ENCODE measurements at places on chromosomes 11 and 22.

DNA sequence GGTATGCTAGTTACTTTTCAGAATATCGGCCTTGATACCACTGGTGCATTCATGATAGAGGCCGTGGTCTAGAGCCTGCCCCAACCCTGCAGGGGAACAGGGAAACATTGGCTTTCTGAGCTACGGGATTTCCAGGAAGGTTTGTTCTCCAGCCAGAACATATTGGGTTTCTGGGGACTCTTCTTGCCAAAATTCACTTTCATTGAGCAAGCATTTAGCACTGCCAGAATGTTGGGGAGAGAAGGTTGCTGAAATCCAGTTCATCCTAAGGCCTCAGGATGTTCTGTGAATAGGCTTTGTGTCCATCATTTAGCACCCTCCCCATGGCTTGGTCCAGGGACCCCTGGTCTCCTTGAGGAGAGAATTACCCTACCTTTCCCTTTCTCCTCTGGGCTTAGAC is 36.7 kb downstream of the DRG1 start:
- no peak for DNase-seq

GRCh38 chr11:134119094-134119493 is 50.2 kb downstream of the JAM3 start:
- DNase-seq, result no peak

DNA sequence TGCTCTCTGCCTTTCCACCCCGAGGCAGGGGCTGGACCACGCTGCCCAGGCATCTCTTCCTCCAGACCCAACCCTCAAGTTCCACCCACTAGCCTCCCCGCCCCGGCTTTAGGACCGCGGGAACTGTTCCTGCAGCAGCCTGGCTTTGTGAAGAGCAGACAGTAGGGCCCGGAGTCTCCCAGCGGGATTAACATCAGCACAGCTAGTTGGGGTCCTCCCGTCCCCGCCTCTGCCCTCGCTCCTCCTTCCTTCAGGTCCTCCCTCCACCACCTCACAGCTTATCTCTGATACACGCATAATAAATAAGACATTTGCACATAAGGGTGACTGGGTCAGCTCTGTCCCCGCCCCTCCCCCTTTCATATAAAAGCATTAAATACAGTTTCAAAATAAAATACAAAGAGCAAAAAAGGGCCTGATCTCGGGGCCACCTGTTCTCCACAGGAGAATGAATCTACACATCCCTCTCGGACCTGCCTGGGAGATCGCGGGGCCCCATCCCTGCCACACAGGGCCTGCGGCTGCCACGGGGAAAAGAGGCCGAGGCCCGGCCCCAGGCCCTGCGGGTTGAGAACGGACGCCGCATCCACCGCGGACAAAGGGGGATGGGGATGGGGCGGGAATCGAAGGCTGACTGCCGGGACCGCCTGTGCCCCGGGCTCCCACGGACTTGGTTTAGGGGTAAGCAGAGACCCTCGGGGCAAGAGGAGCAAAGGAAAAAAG is 6.5 kb downstream of the ZFTA start:
- no peak for DNase-seq

DNA sequence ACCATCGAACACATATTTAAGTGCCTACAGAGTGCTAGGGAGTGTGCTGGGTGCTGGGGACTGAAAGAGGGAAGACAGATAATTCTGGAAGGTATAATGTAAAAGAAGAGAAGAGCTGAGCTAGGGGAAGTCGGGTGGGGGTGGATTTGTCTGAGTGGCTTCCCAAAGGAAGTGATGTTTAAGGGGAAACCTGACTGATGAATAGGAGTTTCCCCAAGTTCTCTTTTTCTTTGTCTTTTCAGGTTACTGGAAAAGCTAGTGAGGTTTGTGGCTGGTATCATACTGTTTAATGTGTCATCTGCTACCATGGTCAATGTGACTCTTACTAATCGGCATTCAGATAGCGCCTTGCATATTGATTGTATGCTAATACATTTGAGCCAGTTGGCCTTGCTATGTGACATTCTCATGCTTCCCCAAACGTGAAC is 151.6 kb upstream of the MTMR2 start:
- no peak for DNase-seq

DNA sequence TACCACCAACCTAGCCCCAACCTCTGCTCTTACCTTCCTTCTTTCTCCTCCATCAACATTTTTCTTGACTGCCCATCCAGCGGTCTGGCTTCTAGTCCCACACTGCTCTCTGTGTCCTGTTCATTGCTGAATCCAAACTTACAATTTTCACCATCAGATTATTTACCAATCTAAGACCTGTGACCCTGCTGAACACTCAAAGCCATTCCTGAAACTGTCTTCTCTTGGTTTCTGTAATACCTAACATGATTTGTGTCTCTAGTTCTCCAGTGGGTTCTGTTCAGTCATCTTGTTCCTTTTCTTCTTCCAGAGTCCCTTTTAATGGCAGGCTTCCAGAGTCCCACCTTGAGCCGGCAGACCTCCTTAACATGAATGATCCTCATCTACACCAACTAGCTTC is 24.1 kb downstream of the RRAS2 start:
- DNase-seq, result no peak

GRCh38 chr11:20161230-20161918 is 1.1 kb upstream of the DBX1 start:
- no peak for DNase-seq

GRCh38 chr22:47092896-47093311 is 330.5 kb downstream of the TBC1D22A start:
- no peak for DNase-seq
